Prostate gland (tissue), 2 donors: ENCODE measurements at places on chromosomes 1 and 21. TPM values are rescaled to one million over a fixed set of nuclear protein-coding genes. Genes with fewer than 3 reads are reported as not detected.

DNA sequence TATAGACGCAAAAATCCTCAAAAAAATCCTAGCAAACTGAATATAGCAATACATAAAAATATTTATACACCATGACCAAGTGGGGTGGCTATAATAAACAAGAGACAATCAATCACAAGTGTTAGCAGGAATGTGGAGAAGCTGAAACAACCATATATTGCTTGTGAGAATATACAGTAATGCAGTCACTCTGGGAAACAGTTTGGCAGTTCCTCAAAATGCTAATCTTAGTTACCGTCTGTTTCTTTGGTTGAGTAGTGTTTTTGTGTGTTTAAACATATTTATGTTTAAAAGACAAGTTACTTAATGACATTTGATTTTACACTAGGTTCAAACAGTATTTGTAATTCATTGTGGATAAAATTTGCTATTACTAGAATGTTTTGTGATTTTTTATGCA, 792.0 kb downstream of the LTN1 start:
- H3K4me3 ChIP-seq: no peak overlapping the region
- H3K27me3 ChIP-seq: no peaks in the 10 kb centered on the region
- no peaks in the 10 kb centered on the region for H3K36me3 ChIP-seq
- H3K4me1 ChIP-seq: no peaks in the 10 kb centered on the region
- H3K27ac ChIP-seq: no peak overlapping the region
- DNase-seq: no peak

DNA sequence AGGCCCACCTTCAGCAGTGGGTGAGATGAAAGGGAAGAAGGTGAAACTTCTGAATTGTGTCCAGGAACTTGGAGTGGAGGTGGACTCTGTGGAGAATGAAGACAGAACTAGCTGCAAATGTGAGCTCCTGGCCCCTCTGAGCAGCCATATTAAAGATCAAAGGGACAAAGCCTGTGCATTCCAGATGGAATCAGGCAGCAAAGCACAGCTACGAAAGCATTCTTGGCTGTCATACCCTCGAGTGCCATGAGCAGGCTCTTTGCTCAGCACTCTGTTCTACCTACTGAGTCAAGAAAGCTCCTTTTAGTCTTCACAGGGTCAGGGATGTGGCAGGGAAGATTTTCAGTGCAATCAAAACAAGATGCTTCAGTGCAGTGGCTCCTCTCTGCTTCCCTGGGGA, 86.3 kb upstream of the TSPAN2 start:
- no peaks in the 10 kb centered on the region for H3K27me3 ChIP-seq
- H3K36me3 ChIP-seq: no peaks in the 10 kb centered on the region
- H3K27ac ChIP-seq: no peak overlapping the region

- H3K27ac ChIP-seq: no peak overlapping the region
- no peak for DNase-seq
- H3K36me3 ChIP-seq: no peaks in the 10 kb centered on the region
- H3K4me3 ChIP-seq: no peak overlapping the region
- H3K4me1 ChIP-seq: peaks cover 2% of the 10 kb centered on the region
- no peaks in the 10 kb centered on the region for H3K27me3 ChIP-seq
These were observed 47.5 kb downstream of the TMCO4 start for GRCh38 chr1:19752083-19752696.

DNA sequence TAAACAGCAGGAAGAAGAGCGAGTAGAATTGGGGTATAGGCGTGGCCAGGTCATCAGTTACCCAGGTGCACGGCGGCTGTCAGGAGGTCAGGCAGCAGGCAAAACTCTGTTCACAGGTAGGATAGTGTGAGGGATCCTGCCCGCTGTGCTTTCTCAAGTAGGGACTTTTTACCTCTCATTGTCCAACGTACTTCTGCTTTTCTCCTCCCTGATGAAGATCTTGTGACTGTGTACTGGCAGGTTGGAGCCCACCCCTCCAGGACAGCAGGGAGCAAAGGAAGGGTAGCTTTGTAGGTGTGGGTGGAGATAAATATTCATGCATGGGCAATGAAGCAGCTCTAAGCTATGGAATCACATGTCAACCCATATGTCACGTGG, 373.5 kb downstream of the KIF26B start:
- no peak for DNase-seq
- no peak overlapping the region for H3K4me3 ChIP-seq
- H3K27me3 ChIP-seq: no peaks in the 10 kb centered on the region
- no peak overlapping the region for H3K27ac ChIP-seq
- no peaks in the 10 kb centered on the region for H3K36me3 ChIP-seq
- H3K4me1 ChIP-seq: no peaks in the 10 kb centered on the region

GRCh38 chr1:236618507-236618906, 14.2 kb upstream of the HEATR1 start:
- H3K4me3 ChIP-seq: no peak overlapping the region
- DNase-seq: no peak
- H3K4me1 ChIP-seq: no peaks in the 10 kb centered on the region

- H3K4me3 ChIP-seq: no peak overlapping the region
- H3K27ac ChIP-seq: no peak overlapping the region
- H3K27me3 ChIP-seq: no peaks in the 10 kb centered on the region
- no peaks in the 10 kb centered on the region for H3K36me3 ChIP-seq
These were observed 1106.9 kb upstream of the ADGRL4 start for GRCh38 chr1:80113168-80114038.

PGBD5 gene
- 8.8 TPM for total RNA-seq

HRNR gene
- total RNA-seq: 0.06 TPM

GRCh38 chr1:46903481-46903880, 37.8 kb downstream of the CYP4A11 start:
- no peaks in the 10 kb centered on the region for H3K27me3 ChIP-seq
- H3K4me3 ChIP-seq: no peak overlapping the region
- H3K36me3 ChIP-seq: no peaks in the 10 kb centered on the region
